ENCODE measurements at places on chromosomes 3 and 15.

- no peak for DNase-seq
Measured at GRCh38 chr15:41562244-41562643, 3.2 kb downstream of the TYRO3 start.

- DNase-seq, result no peak
Measured at GRCh38 chr3:11095932-11096265, 58.4 kb upstream of the HRH1 start.

GRCh38 chr3:119826711-119827608 is 45.1 kb downstream of the NR1I2 start:
- DNase-seq, result no peak

- DNase-seq, result no peak
Measured at GRCh38 chr15:60795889-60796288, 316.9 kb upstream of the ICE2 start.

DNA sequence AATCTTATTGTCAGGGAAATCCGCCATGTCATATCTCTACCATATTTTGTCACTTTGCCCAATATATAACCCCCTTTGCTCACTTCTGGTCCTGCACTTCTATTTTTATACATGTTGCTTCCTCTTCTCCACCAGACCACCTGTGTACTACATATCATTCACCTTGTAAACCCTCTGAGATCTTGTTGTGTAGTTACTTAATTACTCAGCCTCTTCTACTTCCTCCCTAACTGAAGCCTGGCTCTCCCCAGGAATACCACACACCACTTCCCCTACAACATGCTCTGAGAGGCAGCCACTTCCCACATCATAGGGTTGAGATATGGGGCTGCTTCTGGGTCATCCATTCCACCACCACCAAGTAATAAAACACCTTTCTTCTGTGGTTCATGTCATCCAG is 10.0 kb downstream of the HEXA start:
- no peak for DNase-seq
